ENCODE measurements at places on chromosomes 12 and 14. TPM values are rescaled to one million over a fixed set of nuclear protein-coding genes. Genes with fewer than 3 reads are reported as not detected.

Gene MAX
- 53.6 TPM for polyA plus RNA-seq

Gene CCDC184
- polyA plus RNA-seq: 0.64 TPM

Gene REM2
- 2.1 TPM for polyA plus RNA-seq

Gene ZDHHC22
- polyA plus RNA-seq: 0.64 TPM

Gene KRT1
- 0.16 TPM for polyA plus RNA-seq

Gene ANO4
- 1.5 TPM for polyA plus RNA-seq

Gene HOTAIR
- polyA plus RNA-seq: 1.5 TPM

Gene CLEC4A
- polyA plus RNA-seq: 2.3 TPM

Gene TAS2R19
- polyA plus RNA-seq: 1.5 TPM

Gene CIROP
- polyA plus RNA-seq: not detected

Gene NELL2
- 16.4 TPM for polyA plus RNA-seq

Gene KRR1
- polyA plus RNA-seq: 74.5 TPM

Gene ESRRB
- polyA plus RNA-seq: 7.8 TPM

Gene HVCN1
- 9.8 TPM for polyA plus RNA-seq

Gene RPGRIP1
- 0.90 TPM for polyA plus RNA-seq

Gene LRRK2
- 34.2 TPM for polyA plus RNA-seq

Gene PLEKHG7
- 1.3 TPM for polyA plus RNA-seq

Gene RASSF3
- polyA plus RNA-seq: 19.0 TPM

Gene B3GNT4
- polyA plus RNA-seq: 3.6 TPM

Gene GPRC5D
- 0.94 TPM for polyA plus RNA-seq

Gene VWF
- polyA plus RNA-seq: 18.1 TPM

Gene C14orf39
- polyA plus RNA-seq: not detected

Measured in renal pelvis (tissue), 12 donors.